Activated CD4-positive, alpha-beta T cell treated with anti-CD3 and anti-CD28 coated beads, Interleukin-2, amount 10 ng/mL, durations not matched to agents 7 days and 5 days (primary cell): ENCODE measurements at places on chromosomes 11 and 22. TPM values are rescaled to one million over a fixed set of nuclear protein-coding genes. Genes with fewer than 3 reads are reported as not detected.

DNA sequence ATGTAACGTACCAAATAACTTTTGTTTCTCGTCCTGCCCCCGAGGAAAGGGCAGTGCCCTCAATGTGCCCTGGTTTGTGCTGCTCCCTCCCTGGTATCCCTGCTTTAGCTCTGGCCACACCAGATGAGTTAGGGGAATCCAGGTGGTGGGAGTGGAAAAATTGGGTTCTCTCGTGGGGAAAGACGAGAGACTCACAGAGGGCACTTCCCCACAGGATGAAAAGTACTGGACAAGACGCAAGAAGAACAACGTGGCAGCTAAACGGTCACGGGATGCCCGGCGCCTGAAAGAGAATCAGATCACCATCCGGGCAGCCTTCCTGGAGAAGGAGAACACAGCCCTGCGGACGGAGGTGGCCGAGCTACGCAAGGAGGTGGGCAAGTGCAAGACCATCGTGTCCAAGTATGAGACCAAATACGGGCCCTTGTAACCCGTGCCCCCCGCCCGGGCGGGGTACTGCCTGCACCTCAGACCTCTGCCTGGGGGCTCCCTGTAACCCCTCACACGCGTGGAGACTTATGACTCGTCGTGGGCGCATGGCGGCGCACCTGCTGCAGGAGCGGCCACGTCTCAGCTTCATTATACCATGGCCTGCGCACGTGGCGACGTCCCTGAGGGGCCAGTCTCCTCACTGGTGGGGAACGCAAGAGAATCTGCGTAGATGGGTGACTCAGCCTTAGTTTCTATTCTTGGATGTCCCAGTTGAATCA, 13.9 kb downstream of the TEF start:
- no peak for DNase-seq

- no peak for DNase-seq
These were observed 23.0 kb downstream of the USP47 start for GRCh38 chr11:11864803-11865202.

DNA sequence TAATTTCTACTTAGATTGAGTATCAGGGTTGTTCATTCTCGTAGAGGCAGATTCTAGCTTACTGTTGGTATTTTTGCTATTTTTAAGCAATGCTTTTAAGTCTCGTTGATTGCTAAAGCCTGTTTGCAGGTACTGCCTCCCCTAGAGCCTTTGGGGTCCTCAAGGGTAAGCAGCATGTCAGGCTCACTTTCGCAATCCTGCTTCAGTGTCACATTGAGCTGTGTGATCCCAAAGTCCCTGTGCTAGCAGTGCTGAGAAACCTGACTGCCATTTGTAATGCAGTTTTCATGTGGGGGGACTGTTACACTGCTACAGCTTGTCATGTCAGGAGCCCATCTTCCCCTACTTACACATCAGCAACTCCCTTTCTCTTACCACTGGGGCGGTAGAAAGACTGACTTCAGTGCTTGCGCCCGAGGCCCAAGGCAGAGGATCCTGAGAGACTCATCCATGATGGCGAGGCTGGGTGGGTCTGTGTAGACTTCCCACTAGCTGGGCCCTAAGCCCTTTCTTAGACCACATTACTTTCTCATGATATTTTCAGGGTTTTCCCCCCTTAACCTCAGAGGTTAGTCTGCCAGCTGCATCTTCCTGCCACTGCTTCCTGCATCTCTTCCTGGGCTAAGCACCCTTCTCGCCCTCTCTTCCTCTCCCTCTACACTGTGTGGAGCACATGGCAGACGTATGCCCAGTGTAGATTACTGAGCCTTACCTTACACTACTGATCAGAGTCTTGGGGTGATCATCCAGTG, 40.8 kb upstream of the ST14 start:
- peak; percentile 18 for DNase-seq

DNA sequence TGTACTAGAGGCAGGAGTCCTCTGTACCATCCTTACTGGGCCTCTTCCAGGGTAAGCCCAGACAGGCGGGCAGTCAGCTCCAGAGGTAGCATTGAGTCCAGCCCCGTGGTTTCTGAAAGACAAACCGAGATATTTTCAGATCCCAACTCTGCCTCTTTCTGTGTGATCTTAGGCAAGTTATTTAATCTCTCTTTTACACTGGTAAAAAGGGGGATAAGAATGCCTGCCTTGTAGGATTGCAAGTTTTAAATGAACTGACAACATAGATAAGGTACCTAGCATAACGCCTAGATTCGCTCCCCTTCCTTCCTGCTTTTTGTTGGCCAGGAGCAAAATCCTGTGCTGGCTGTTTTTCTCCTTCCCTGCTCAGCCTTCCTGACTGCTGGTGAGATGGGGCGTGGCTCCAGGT, 56.4 kb upstream of the NNMT start:
- DNase-seq, result no peak

GRCh38 chr22:34038801-34039555, 118.7 kb upstream of the LARGE1 start:
- no peak for DNase-seq

The OR5P2 gene
- not detected for total RNA-seq

The GGT1 gene
- total RNA-seq, result 44.6 TPM
